ENCODE measurements at places on chromosomes 11 and 22.

- H3K4me1 ChIP-seq, result peaks cover 22% of the 10 kb centered on the region
- H3K36me3 ChIP-seq, result no peaks in the 10 kb centered on the region
- H3K4me3 ChIP-seq, result no peak overlapping the region
- DNase-seq, result no peak
- peaks cover 64% of the 10 kb centered on the region for H3K27me3 ChIP-seq
- H3K27ac ChIP-seq, result no peak overlapping the region
Observed at GRCh38 chr11:118046964-118047700, 29.7 kb upstream of the TMPRSS4 start.

GRCh38 chr11:45800261-45800660 lies 4.7 kb upstream of the SLC35C1 start:
- no peak overlapping the region for H3K27ac ChIP-seq
- peaks cover 30% of the 10 kb centered on the region for H3K4me1 ChIP-seq
- no peak overlapping the region for H3K4me3 ChIP-seq
- H3K27me3 ChIP-seq, result no peaks in the 10 kb centered on the region
- DNase-seq, result no peak
- H3K36me3 ChIP-seq, result no peaks in the 10 kb centered on the region

DNA sequence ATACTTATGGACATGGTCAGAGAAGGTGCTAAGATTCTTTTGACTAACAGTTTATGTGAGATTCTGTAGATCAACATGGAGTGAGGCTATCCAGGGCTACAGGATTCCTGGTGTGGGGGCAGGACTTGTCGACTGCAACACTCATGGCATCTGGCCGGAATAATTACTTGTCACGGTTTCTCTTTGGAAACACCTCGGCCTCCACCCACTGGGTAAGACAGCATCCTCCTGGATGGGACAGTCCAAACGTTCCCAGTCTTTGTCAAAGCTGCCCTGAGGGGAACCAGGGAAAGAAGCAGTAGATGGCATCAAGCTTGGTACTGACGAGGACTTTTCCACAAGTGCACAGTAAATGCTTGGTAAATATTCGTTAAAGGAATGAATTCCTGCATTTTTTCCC lies 762.8 kb downstream of the BRD1 start:
- H3K27ac ChIP-seq, result no peak overlapping the region
- H3K36me3 ChIP-seq, result no peaks in the 10 kb centered on the region
- no peak overlapping the region for H3K4me3 ChIP-seq

DNA sequence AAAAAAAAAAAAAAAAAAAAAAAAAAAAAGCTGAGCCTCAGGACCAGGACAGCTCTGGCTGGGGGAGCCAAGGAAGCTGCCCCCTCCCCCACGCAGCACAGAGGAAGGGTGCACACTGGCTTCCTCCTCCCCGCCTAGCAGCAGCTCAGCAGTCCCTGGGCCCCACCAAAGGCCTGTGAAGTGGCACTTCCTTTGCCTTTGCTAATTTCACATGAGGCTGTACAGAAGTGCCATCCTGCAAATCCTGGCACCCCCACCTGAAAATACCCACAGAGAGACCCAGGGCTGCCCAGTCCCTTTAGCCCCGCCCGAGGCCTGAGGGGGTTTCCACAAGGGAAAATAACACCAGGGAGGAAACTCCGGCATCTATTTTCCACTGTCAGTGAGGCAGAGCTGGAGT lies 3.9 kb downstream of the RHOG start:
- DNase-seq, result no peak
- H3K4me1 ChIP-seq, result peaks cover 65% of the 10 kb centered on the region
- H3K36me3 ChIP-seq, result no peaks in the 10 kb centered on the region
- no peak overlapping the region for H3K4me3 ChIP-seq
- H3K27me3 ChIP-seq, result no peaks in the 10 kb centered on the region

DNA sequence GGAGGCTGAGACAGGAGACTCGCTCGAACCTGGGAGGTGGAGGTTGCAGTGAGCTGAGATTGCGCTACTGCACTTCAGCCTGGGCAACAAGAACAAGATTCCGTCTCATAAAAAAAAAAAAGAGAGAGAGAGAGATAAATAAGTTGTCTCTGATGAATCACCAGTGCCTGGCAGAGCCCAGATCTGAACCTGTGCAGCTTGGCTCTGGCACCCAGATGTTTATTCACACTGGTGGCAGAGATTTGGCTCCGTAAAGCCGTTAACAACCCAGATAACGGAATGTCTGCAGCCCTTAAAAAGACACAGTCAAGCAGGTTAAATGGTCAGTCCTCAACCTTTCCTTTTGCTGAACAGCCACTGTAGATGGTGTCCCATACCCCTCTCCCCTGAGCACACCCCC lies 33.5 kb upstream of the RTL6 start:
- H3K4me1 ChIP-seq, result no peaks in the 10 kb centered on the region
- no peak overlapping the region for H3K4me3 ChIP-seq
- no peak for DNase-seq
- no peaks in the 10 kb centered on the region for H3K27me3 ChIP-seq
- H3K27ac ChIP-seq, result no peak overlapping the region

GRCh38 chr22:45107671-45108070 lies 56.1 kb upstream of the NUP50 start:
- no peaks in the 10 kb centered on the region for H3K27me3 ChIP-seq
- no peak overlapping the region for H3K27ac ChIP-seq
- no peak overlapping the region for H3K4me3 ChIP-seq
- H3K36me3 ChIP-seq, result no peaks in the 10 kb centered on the region
- DNase-seq, result no peak
- H3K4me1 ChIP-seq, result no peaks in the 10 kb centered on the region

- no peak overlapping the region for H3K27ac ChIP-seq
- H3K36me3 ChIP-seq, result no peaks in the 10 kb centered on the region
- no peaks in the 10 kb centered on the region for H3K4me1 ChIP-seq
- H3K4me3 ChIP-seq, result no peak overlapping the region
- DNase-seq, result no peak
Observed at GRCh38 chr11:120197977-120198376, 12.9 kb upstream of the OAF start.

GRCh38 chr22:20760084-20760483 lies 13.8 kb upstream of the SERPIND1 start:
- H3K4me1 ChIP-seq, result no peaks in the 10 kb centered on the region
- no peak overlapping the region for H3K27ac ChIP-seq
- DNase-seq, result no peak
- peaks cover 29% of the 10 kb centered on the region for H3K36me3 ChIP-seq

DNA sequence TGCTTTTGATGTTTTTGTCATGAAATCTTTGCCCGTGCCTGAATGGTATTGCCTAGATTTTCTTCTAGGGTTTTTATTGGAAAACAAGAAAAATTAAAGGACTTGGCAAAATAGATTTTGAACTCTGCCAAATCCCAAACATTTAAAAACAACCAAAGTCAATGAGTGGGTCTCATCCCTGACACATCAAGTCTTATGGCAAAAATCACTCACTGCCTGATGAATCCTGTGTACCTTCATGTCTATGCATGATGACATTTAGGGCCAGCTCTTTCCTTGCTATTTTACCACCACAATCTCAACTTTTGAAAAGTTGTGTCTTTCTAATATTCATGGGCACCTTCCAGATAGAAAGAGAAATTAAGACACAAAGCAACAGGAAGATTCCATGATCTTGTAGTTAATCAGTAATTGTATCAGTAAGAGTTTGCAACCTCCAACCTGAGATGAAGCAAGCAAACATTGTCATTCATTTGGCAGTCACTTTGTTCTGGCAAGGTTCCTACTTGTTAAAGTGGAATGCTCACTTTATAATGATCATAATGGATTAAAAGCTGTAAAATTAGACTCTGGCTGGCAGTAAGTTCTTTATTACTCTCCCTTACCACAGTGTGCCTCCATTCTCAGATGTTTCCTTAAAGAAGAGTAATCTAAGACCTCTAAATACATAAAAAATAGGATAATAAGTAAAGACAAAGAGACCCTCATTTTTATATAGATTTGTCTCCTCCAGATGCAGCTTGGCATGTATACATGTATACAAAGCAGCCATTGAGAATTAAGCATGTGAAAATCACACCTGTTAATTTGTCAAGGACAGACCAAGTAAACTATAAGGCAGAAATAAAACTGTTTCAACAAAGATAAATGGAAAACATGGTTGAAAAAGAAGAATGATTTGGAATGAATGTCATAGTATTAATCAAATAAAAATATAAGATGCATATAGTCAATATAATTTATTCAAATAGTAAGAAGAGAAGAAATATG lies 51.6 kb downstream of the ETS1 start:
- no peak for DNase-seq
- no peak overlapping the region for H3K27ac ChIP-seq
- H3K4me1 ChIP-seq, result no peaks in the 10 kb centered on the region
